NCI-H1436 (cell line): ENCODE measurements at places on chromosomes 7 and 10.

DNA sequence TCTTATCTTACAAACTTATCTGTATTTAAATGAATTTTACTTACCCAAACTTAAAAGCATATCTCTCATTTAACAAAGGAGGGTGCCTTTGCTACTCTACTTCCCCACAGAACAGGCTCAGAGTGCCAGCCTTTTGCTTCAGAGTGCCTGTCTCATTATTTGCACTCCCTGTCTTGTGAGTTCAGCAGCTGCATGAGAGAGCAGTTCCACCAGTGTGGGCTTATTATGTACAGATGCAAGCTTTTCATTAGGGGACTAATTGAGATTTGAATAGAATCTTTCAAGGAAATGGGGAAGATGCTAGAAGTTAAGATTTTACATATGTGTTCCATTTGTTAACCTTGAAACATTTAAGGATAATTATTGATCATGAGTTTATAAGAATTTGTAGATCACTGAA lies 310.2 kb upstream of the LRRN3 start:
- DNase-seq = no peak

- DNase-seq = peak; percentile 44
Observed at GRCh38 chr7:114663502-114663901, 248.9 kb downstream of the FOXP2 start.

- DNase-seq = no peak
Observed at GRCh38 chr7:28725045-28725642, 233.0 kb downstream of the TRIL start.

DNA sequence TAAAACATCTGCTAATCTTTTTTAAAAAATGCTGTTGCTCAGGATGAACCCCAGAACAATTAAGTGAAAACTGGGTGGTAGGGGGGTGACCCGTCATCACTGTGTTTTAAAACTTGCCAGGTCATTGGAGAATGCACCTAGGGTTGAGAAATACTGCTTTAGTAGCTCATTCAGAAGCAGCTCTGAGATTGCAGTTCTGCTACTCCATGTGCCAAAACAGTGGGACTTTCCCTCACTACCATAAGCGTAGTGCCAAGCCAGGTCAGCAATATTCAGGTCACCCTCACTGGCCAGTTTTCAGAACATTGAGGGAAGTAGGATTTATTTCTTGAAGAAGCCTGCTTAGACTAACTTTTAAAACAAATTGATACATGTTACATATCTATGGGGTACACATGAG lies 5.2 kb downstream of the STEAP2 start:
- DNase-seq = no peak

DNA sequence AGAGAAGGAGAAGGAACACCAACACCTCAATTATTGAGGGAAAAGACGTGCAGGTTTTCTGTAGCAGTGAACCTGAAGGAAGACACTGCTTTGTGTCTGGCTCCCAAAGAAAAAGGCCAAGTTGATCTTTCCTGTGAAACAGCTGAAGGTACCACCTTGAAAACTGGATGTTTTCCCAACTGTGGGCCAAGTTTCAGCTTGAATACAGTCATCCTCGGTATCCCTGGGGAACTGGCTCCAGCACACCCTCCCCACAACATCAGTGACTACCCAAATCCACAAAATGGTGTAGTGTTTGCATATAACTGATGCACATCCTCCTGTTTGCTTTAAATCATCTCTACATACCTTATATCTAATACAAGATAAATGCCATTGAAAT lies 297.0 kb upstream of the PITRM1 start:
- DNase-seq = no peak

DNA sequence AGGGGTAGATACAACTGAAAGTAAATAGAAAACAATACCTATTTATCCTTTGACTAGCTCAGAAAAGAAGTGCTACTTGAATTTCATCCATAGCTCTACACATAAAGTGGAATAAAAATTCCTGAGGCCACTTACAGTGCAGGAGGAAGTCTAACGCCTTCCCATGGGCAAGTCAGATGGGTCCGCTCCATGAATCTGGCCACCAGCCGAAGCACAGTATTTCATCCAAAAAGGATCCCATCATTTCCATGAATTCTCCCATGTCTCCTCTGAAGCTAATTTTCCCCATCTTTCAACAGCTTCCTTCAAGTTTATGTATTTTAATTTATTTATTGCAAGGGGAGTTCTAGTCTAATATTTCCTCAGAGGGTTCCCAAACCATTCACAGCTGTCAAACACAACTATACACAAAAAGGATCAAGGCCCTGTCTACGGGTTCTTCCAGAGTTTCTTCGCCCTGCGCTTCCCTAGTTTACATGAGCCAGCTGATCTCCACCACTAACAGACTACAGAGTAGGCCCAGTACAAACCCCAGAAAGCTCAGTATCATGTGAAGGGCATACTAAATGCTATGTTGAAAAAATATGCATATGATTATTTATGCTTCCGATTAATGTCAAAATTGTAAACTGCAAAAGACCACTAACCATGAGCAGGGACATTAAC lies 184.7 kb downstream of the DOCK4 start:
- no peak for DNase-seq

- DNase-seq = no peak
Observed at GRCh38 chr7:27082171-27082570, 13.6 kb downstream of the HOXA1 start.

- DNase-seq = no peak
Observed at GRCh38 chr7:127816354-127817190, 164.6 kb downstream of the SND1 start.

DNA sequence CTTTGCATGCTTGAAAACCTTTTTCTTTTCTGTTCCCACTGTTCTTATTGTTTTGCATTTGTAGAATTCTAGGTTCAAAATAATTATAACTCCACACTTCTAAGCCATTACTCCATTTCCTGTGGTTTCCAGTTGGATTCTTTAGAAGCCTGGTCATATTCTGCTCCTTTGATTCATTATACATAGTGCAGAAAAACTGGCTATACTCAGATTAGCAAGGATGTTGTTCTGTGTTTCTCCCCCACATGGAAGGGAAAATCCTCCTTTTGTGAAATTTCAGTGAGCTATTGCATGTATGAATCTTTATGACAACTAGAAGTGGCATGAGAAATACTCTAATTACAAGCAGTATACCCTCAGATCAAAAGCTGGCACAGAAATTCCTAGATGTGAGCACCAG lies 79.5 kb downstream of the SLC13A1 start:
- DNase-seq = no peak

- DNase-seq = no peak
Observed at GRCh38 chr10:6525599-6526165, 54.4 kb downstream of the PRKCQ start.

- no peak for DNase-seq
Observed at GRCh38 chr10:114771749-114772148, 49.8 kb upstream of the FHIP2A start.

DNA sequence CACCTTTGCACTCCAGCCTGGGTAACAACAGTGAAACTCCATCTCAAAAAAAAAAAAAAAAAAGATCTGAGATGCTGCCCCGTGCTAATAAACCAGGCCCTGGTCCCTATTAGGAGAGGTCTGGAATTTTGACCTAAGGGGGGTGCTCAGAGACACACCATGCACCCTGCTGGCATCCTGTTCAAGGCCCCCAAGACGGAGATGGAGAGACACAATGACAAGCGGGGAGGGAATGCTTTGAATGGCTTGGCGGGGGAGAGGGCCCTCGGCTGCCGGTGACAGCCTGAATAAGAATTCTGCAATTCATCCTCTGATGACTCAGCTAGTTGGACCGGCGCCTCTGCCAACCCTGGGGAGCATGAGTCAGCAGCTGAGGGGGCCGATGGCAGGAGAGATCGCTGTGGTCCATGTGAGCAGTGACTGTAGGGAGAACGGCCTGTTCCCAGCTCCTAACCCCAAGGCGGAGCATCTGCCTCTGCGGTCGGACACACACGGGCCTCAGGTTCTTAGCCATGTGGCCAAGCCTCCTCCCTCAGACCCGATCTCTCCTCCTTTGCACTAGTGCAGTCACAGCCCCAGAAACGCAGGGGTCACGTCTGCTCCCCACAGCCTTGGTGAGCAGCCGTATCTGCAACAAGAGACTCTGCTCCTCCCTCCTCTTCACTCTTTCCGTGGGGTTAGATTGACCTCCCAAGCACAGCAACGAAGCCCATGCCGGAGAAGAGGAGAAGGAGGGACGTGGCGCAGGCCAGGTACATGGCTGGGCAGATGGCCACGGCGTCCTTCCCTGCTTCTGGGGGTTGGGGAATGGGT lies 14.9 kb downstream of the TRIM56 start:
- peak; percentile 75 for DNase-seq

DNA sequence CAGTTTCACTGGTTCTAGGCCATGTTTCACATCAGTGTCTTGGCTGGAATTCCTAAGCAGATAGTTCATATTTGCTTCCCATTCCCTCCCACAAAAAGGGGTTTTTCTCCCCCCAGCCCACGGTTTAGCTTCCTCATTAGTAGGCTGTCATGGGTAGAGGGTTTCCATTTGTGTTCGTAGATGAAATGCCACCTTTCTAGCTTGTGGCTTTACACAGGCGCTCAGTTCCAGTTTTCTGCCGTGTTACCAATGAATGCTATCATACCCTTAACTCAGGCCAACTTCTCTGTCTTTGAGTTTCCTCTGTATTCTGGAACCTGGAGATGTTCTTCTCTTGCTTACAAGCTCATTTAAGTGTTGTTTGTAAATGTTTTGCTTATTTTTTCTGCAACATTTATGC lies 26.8 kb downstream of the CALD1 start:
- no peak for DNase-seq

GRCh38 chr7:113263749-113264148 lies 145.4 kb upstream of the SMIM30 start:
- DNase-seq = peak; percentile 11

DNA sequence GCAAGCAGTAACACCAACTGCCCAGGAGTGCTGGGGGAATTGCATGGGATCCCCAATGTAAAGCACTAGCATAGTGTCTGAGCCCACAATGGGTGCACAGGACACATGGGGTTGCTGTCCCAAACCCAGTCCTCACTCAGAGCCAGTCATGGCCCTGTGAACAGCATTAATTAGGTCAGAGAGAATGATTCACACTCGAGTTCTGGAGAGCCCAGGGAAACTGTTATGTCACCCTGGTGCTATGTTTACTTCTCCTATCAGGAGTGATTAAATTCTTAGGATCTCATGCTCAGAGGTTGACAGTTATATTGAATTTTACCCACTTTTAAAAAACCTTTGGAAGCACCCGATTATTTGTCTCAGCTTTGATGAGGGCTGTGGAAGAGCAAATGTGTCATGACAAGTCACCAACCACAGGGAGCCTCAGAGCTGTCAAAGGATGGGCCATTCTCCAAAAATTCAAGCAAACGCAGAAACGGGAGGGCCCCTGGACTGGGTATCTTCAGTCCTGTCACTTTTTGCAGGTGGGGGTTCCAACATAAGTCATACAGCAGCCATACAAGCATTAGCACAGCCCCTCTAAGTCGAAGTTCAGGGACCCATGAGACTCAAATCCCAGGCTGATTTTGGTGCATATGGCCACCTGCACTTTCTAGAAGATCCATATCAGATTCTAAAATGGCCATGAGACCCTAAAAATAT lies 1.3 kb upstream of the RASSF4 start:
- no peak for DNase-seq

- DNase-seq = no peak
Observed at GRCh38 chr7:106415433-106415832, 130.7 kb upstream of the NAMPT start.

GRCh38 chr7:95470452-95470851 lies 15.3 kb upstream of the ASB4 start:
- peak; percentile 69 for DNase-seq

DNA sequence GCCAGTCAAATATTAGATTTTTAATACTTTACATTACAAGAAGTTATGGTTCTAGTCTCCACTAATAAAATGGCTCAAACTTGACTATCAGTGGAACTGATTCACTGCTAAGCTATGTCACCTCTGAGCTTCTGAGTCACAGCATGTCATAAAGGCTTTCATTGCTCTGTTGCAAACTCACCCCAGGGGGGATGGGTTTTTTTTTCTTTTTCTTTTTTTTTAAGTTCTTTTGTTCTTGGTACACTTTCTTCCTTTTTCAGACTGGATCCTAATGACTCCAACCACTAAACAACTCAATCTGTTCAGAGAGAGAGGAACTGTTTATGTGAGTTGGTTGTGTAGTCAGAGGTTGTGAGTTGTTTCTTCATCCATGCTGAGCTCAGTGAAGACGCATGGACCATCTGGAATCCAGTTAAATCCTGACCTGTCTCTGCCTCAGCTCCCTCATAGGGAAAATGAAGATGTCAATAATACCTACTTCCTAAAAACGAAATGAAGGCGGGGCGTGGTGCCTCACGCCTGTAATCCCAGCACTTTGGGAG lies 11.0 kb downstream of the MYOF start:
- no peak for DNase-seq

DNA sequence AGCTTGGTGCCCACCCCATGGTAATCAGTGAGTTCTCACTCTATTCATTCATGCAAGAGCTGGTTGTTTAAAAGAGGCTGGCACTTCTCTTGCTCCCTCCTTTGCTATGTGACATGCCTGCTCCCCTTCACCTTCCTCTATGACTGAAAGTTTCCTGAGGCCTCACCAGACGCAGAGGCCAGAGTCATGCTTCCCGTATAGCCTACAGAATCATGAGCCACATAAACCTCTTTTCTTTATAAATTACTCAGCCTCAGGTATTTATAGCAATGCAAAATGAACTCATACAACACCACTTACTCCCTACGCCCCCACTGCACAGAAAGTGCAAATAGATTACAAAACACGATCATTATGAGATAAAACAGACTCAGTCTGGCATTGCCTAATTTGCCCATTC lies 39.0 kb downstream of the SEC61G start:
- no peak for DNase-seq

- DNase-seq = no peak
Observed at GRCh38 chr10:79055100-79055782, 13.5 kb upstream of the ZMIZ1 start.

DNA sequence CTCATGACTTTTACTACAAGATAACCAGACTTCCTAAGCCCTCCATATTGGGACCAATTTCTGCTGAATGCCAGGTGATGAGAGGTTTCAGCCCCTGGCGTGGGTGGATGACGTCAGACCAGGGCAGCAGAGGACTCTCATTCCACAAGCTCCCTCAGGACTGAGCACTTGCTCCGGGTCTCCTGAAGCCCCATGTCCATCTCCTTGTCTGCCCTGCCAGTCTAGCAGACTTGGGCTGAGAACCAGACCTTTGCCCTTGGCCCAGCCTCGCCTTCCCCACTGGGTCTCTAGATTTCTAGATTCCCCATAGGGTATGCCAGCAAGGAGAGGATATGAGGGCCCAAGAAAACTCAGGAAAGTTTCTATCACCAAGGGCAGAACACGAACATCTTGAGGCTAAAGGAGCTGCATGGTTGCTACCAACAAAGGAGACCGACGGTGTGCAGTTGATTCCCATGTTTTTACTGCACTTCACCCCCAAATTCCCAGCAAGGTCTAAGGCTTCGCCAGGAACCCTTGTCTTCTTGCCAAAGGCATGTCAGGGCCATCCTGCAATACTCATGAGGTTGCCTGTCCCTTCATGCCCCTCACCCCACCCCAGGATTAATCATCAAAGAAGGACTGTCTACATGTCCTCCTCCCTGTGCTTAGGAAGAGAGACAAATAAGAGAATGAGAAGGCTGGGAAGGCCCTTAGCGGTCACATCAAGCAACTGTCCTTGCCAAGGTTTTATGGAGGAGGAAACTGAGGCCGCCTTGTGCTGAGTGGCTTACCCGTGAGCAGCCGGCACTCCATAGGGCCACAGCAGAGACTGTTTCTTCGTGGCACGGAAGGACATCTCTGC lies 96.5 kb upstream of the MACROH2A2 start:
- DNase-seq = no peak

- no peak for DNase-seq
Observed at GRCh38 chr7:2527505-2528467, 8.2 kb downstream of the LFNG start.
